BJ (cell line): ENCODE measurements at places on chromosomes 11 and 22. TPM values are rescaled to one million over a fixed set of nuclear protein-coding genes. Genes with fewer than 3 reads are reported as not detected.
A peak's percentile ranks its signal among the peaks of the same experiment; 100 is the strongest.

DNA sequence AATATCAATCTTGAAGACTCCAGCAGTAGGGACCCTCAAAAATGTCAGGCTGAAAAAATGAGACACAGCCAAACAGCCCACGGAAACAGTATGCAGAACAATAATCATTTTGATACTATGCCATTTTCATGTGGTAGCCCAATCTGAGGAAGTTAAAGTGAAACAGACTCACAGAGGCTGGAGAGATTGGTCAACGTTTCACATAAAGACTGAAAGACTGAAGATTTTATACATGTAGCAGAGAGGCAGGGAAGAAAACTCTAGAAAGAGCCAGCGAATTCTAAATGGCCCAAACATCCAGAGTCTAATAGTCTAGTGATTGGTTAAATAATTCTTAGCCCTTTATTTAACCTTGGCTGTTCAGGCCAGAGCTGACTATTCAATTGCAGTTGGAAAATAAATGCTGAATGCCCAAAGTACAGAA, 49.4 kb downstream of the MAML2 start:
- no peak for DNase-seq

GRCh38 chr22:32745251-32745995, 56.1 kb upstream of the TIMP3 start:
- no peak for DNase-seq

- no peak for DNase-seq
Observed at GRCh38 chr11:128082574-128082973, 504.8 kb downstream of the ETS1 start.

- DNase-seq = no peak
Observed at GRCh38 chr11:47997063-47998053, 17.0 kb downstream of the PTPRJ start.

DNA sequence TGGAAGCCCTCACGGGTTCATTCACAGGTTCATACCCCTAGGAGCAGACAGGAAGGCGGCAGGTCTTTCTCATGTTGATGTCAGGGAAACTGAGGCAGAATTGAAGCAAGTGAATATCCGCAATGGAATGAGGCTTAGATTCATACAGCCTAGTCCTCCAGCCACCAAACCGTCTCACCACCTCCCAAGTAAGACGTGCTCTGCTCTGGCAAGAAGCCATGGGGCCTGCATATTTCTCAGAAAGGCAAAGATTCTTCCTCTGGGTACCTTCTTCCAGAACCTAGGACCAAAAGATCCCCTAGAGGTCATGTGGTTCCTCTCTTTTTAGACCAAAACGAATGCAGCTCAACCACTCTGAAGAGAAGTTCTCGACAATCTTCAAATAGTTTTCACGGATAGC, 1.7 kb downstream of the AP1B1 start:
- DNase-seq = no peak

DNA sequence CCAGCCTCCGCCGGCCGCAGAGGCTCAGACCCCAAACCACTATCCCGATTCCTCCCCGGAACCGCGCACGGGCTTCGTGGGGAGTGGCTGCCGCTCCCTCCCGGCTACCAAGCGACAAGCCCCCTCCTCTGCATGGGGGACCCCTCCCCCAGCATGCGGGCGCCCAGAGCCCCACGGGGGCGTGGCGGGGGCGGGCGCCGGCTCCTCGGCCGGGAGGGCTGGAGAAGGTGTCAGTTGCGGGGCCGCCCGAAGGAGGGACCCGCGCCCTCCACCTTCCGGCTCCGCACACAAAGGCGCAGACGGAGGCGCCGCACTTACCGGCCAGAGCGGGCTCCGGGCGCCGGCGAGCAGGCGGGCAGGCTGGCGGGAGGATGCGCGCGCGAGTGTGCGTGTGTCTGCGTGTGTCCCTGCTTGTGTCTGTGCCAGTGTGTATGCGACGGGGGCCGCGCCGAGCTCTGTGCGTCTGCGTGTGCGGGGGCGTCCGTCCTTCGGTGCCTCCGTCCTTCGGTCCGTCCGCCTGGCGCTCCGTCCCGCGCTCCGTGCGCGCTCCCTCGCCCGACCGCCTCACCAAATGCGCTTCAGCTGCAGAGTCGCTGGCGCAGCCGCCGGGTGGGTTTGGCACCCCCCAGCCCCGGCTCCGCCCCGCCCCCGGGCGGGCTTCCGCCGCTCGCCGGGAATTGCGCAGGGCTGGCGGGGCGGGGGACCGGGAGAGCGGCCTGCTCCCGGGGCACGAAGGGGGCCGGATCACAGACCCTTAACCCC, at the start of gene PTPN5:
Gene PTPN5 (minus strand): TSS at position 592 of the 762 bp plus-strand sequence. CDS start 19,840 bp downstream, outside the sequence.
- DNase-seq = no peak

GRCh38 chr22:47300698-47301405, 538.4 kb downstream of the TBC1D22A start:
- no peak for DNase-seq

GRCh38 chr11:59667812-59668187, 1.0 kb downstream of the PATL1 start:
- no peak for DNase-seq

GRCh38 chr22:22094921-22095320, 112.3 kb upstream of the TOP3B start:
- DNase-seq = no peak

GRCh38 chr11:61555051-61555969, 25.6 kb downstream of the SYT7 start:
- no peak for DNase-seq

GRCh38 chr11:12786891-12787290, 112.7 kb downstream of the TEAD1 start:
- DNase-seq = no peak

GRCh38 chr22:29842740-29843139, 4.7 kb upstream of the ASCC2 start:
- peak; percentile 75 for DNase-seq

- DNase-seq = no peak
Observed at GRCh38 chr11:100550298-100550697, 136.8 kb upstream of the ARHGAP42 start.

DNA sequence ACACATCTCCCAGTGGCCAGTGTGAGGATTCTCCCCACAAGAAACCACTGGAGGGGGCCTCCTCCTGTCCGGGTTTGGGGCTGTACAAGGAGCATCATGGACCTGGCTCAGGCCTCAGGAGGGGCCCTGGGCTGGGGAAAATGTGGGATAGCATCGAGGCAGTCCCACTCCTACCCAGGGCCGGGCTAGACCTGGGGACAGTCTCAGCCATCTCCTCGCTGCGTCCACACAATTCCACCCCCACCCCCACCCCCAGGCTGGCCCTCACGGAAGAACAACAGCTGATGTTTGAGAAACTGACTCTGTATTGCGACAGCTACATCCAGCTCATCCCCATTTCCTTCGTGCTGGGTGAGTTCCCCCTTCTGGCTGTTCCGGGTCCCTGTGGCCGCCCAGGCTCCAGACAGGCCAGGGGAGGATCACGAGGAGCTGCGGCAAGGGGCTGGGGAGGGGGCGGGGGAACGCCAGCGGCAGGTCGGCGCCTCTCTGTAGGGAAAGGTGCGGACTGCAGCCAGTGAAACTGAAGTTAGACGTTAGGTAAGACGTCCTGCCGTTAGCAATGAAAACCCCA, 4.8 kb downstream of the BEST1 start:
- DNase-seq = peak; percentile 48

DNA sequence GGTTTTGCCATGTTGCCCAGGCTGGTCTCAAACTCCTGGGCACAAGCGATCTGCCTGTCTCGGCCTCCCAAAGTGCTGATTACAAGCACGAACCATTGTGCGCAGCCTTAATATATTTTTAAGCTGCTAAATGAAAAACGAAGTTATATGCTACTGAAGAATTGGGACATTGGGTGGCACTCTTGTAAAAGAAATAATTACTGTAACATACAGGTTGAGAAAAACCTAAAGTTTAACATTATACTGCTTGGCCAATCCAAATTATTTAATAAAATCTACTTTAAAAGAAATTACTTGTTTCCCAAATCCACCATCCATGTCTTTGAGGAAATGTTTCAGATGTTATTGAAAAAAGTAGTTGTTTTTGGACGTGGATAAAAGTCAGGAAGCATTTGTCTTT, 37.9 kb upstream of the ARHGAP32 start:
- DNase-seq = no peak

GRCh38 chr11:130846606-130847005, 69.7 kb downstream of the SNX19 start:
- no peak for DNase-seq

DNA sequence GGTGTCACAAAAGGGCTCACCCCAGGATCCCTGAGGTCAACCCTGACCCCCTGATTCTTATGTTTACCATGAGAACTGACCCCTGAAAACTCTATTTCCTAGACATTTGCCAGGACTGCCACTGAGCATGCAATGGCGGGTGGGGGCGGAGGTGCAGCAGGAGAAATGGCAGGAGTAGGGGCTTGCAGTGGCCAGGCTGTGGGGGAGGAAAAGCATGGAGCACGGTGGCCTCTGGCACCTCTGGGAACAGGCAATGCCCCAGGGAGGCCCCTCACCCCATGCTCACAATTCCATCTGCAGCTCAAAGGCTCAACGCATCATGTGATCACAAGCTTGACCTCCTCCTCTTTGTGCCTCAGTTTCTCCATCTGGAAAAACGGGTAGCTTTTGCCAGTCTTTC, 46.5 kb upstream of the FGF3 start:
- no peak for DNase-seq

GRCh38 chr11:429931-430456, 11.8 kb downstream of the ANO9 start:
- no peak for DNase-seq

DNA sequence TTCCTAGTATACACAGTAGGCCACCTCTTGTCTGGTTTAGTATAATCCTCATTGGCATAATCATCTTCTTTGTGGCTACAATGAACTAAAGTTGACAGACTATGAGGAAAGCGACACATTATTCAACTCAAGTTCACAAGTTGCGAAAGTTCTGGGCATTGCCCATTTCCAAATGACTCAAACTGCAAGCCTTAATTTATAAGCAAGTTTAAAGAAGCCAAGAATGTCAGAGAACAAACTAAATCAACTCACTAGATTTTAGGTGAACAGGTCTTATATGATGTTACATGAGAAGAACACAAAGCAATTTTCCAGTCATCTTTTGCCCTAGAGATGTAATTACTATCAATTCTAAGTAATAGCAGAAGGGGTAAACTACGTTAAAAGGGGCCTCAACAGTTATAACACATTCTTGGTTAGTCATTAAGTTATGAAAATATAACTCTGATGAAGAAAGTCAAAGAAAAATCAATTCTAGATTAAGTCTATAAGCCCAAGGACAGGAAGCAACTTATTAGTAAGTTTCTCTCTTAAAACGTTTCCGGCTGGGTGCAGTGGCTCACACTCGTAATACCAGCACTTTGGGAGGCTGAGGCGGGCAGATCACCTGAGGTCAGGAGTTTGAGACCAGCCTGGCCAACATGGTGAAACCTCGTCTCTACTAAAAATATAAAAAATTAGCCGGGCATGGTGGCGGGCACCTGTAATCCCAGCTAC, 21.5 kb downstream of the PICALM start:
- no peak for DNase-seq

GRCh38 chr11:114366331-114367243, 33.7 kb downstream of the C11orf71 start:
- peak; percentile 78 for DNase-seq

- DNase-seq = no peak
Observed at GRCh38 chr11:122773781-122774266, 64.5 kb upstream of the CRTAM start.

- DNase-seq = no peak
Observed at GRCh38 chr11:19511066-19511412, 201.6 kb upstream of the NAV2 start.

DNA sequence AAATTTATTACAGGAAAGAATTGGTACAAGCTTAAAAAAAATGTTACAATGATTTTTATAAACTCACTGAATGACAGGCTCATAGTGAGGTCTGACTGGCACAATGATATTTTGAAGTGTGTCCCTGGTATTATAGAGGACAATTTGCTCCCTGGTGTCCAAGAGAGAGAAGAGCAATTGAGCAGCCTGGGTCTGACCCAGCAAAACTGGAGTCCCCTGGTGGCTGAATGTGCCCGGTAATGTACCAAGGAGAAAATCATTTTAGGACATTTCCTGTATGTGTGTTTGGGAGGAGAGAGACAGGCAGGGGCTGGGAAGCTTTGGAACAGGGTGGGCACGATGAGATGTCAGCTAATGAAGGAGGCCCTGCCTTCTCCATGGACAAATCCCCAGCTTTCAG, 125.3 kb downstream of the APOL5 start:
- no peak for DNase-seq

DNA sequence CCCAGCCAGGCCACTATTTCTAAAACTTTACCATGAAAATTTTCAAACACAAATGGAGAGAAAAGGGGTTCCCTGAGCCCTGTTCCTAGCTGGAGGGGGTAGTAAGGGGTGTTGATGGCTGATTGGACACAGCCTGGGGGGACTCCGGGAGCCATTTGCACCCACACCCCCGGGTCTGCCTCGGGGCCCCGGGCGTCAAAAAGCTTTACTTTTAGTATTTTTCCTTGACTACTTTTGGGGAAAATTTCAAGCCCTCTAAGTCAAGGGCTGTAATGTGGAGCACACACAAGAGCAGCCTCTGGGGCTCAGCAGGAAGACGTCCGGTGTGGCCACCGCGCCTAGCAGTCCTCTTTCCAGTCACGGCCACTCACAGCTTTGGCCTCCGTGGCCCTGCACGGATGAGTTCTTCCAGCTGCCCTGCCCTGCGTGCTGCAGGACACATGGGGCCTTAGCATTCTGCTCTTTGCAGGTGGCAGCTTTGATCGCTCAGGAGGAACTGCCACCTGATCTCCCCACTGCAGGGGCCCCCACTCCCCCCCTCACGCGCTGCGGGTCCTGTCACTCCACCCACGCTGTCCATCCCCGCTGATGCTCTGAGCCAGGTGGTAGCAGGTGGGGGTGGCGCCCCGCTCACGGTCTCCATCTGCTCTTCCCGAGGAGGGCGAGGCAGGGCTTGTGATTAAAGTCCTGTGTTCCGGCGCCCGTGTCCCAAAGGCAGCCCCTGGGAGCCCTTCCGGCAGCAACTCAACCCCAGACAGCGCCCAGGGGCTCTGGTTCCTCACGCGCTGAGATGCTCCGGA, 14.4 kb downstream of the RNH1 start:
- no peak for DNase-seq

DNA sequence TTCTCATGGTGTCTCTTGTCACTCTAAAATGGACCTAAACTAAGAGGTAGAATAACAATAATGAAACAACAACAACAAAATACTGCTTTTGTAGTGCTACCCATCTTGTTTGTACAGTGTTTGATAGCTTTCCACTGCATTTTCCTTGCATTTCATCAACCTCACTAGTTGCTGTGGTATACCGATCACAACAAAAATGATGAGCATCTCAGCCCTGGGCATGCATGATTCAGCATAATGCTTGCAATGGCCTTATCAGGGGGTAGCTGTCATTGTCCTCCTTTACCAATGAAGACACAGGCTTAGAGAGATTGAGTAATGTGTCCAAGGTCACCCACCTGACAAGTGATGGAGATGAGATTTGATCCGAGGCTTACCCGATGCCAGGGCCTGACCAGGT, 682.5 kb downstream of the NTM start:
- no peak for DNase-seq

The TRIM51 gene
- not detected in 2 replicates for polyA plus RNA-seq

The EXPH5 gene
- 0.38 and 0.80 TPM in 2 replicates for polyA plus RNA-seq

The DKK3 gene
- 1,093 and 1,276 TPM in 2 replicates for polyA plus RNA-seq

The GDPD4 gene
- not detected in 2 replicates for polyA plus RNA-seq

The TSSC4 gene
- 16.3 and 30.5 TPM in 2 replicates for polyA plus RNA-seq

The MS4A3 gene
- not detected in 2 replicates for polyA plus RNA-seq

The SCN3B gene
- 0.16 and 0.18 TPM in 2 replicates for polyA plus RNA-seq

The MRGPRF gene
- 13.8 and 24.4 TPM in 2 replicates for polyA plus RNA-seq

The YDJC gene
- 14.6 and 20.0 TPM in 2 replicates for polyA plus RNA-seq

The MMP13 gene
- polyA plus RNA-seq = 0.06 TPM in 1 of 2 replicates, not detected in the other

The ANKK1 gene
- polyA plus RNA-seq = not detected in 2 replicates

The SLC43A1 gene
- 11.8 and 23.4 TPM in 2 replicates for polyA plus RNA-seq

The ASCL2 gene
- not detected in 2 replicates for polyA plus RNA-seq

The NLRP14 gene
- 0.01 and 0.04 TPM in 2 replicates for polyA plus RNA-seq

The SPDYC gene
- not detected in 2 replicates for polyA plus RNA-seq
